ENCODE measurements at places on chromosomes 5 and 9. TPM values are rescaled to one million over a fixed set of nuclear protein-coding genes. Genes with fewer than 3 reads are reported as not detected.

DNA sequence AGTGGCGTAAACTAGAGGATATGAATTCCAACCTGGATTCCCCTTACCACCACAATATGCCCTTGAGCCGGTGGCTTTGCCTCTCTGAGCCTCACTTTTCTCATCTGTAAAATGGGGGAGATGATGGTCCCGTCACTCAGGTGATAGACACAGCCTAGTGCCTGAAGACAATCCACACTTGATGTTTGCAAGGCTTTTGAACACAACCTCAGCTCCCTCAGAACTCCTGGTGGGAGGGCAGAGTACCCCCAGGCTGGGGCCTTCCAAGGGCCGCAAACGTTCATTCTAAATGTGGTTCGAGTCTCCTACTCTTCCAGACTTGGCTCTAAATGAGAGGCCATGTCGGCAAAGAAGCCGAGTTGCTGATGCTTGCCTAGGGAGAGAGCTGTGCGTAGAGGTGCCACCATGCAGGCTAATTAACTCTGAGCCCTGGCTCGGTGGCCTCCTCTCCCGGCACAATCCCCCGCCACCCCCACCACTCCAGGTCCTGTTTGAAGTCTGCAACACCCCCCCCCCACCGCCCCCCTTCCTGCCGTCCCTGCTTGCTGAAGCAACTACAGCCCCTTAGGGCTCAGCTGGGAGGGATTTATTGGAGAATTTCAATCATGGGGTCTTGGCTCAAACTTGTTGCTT lies 97.7 kb upstream of the LMX1B start:
- peaks cover 3% of the 10 kb centered on the region for H3K4me1 ChIP-seq
- no peak overlapping the region for H3K27ac ChIP-seq
- H3K4me3 ChIP-seq = no peak overlapping the region
- H3K27me3 ChIP-seq = peaks cover 73% of the 10 kb centered on the region
- H3K36me3 ChIP-seq = no peaks in the 10 kb centered on the region
- DNase-seq = no peak

DNA sequence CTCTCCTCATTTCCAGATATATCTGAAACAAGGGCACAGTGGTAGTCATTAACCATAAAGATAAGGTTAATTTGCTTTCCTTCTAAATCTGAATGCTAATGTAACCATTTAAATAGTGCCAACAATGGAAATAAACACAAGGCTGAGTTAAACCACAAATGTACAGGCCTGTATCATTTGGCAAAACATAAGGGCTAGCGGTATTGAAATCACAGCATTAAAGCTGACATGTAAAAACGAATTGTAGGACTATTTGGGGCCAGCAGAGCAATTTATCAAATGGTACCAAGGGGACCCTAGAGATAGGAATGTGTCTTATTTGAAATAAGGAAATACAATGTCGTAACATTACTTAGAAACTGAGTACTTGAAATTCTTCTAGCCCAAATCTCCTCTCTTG lies 247.5 kb upstream of the RPS23 start:
- no peak overlapping the region for H3K27ac ChIP-seq
- H3K4me3 ChIP-seq = no peak overlapping the region

GRCh38 chr9:133682818-133683585 lies 46.8 kb downstream of the DBH start:
- H3K4me1 ChIP-seq = no peaks in the 10 kb centered on the region
- H3K4me3 ChIP-seq = no peak overlapping the region
- peak; percentile 52 for DNase-seq
- peaks cover 2% of the 10 kb centered on the region for H3K27me3 ChIP-seq

DNA sequence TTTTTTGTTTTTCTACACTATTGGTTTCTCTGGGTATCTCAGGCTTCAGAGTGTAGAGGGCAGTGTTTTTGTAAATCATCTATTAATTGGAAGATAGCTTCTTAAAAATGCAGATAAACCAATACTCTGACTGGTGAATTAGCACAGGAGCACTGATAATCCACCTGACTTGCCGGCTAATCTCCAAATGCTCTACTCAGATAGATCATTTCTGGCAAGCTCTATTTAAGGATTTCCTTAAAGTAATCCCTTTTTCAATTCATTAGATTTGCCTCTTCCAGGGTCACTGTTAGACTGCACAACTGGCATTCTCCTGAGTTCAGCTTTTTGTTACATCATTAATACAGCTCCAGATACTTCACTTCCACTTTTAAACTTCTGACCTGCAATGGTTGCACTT lies 1390.3 kb upstream of the NUDT12 start:
- no peaks in the 10 kb centered on the region for H3K27me3 ChIP-seq
- H3K4me1 ChIP-seq = no peaks in the 10 kb centered on the region
- no peak for DNase-seq
- H3K36me3 ChIP-seq = no peaks in the 10 kb centered on the region
- no peak overlapping the region for H3K4me3 ChIP-seq

DNA sequence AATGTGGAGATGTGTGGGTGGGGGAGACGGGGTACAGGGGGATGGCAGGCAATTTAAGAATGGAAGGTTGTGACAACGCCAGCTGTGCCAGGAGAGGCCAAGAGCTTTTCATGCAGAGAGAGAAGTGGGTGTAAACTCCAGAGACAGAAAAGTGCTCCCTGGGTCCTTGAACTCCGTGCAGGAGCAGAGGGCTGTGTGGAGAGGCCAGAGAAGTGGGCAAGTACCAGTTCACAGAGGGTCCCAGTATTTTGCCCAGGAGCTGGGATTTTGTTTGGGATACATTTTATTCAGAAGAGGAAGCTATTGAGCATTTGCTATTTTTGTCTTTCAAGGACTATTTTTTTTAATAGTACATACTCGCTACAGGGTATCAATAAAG lies 19.5 kb upstream of the TCERG1 start:
- peaks cover 3% of the 10 kb centered on the region for H3K4me1 ChIP-seq
- H3K4me3 ChIP-seq = no peak overlapping the region
- DNase-seq = no peak
- H3K27me3 ChIP-seq = no peaks in the 10 kb centered on the region
- H3K36me3 ChIP-seq = no peaks in the 10 kb centered on the region

Gene SLC4A9
- total RNA-seq = not detected

Gene MRRF
- 23.5 TPM for total RNA-seq

Gene TRIM7
- 28.8 TPM for total RNA-seq

Gene CDH10
- total RNA-seq = not detected

All from psoas muscle (tissue), 8 donors.